ENCODE measurements at places on chromosomes 2 and 18.

- DNase-seq = no peak
Measured at GRCh38 chr2:106664669-106665068, 177.5 kb downstream of the CD8B2 start.

GRCh38 chr2:136112317-136113208 is 5.4 kb downstream of the CXCR4 start:
- DNase-seq = no peak

GRCh38 chr18:45713239-45713638 is 10.7 kb upstream of the SLC14A1 start:
- no peak for DNase-seq

DNA sequence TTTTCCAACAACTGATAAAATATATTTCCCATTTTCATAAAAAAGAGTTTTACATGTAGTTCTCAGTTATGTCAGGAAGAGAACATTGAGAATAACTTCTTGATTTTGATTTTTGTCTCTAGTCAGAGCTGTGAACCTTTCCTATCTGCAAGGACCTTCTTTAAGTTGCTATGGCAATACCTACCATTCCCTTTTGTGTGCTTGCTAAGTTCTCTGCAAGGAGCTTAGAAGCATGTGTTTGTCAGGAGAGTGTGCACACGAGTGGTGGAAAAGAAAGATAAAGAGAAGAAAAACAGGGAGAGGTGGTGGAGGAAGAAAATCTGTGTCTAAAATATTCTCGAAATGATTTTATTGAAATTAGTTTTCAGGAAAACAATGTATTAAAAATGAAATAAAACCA is 140.3 kb upstream of the SLC8A1 start:
- DNase-seq = no peak

- no peak for DNase-seq
Measured at GRCh38 chr2:156088587-156088986, 243.9 kb downstream of the NR4A2 start.

- no peak for DNase-seq
Measured at GRCh38 chr18:54867131-54867530, 38.9 kb downstream of the RAB27B start.

GRCh38 chr2:60439219-60439974 is 114.1 kb downstream of the BCL11A start:
- DNase-seq = peak; percentile 25

DNA sequence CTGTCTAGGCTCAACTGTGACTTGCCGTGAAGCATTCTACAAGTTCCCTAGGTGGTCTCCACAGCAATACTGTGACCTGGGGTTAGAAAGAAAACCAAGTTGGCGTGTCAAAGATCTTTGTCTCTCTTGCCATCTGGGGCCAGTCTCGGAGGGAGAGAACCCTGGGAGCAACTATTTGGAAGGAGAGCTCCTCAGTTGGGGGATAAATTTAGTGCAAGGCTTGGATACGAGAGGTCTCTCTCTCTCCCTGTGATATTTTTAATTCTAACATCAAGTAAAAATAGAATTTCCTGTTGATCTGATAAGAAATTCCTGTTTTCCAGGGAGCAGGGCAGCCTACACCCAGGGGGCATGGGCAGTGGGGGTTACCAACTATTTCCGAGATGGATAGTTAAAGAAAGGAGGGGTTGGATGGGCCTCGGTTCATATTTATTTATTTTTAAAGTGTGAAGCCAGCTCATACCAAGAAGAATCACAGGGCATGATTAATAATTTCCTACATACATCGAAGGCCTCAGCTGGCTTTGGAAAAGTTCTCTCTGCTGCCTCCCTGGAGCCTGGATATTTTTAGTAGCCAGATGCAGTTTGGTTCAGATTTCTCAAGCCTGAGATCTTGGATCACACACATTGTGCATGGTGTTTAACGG is 62.8 kb downstream of the EHD3 start:
- DNase-seq = no peak

GRCh38 chr2:98907385-98907784 is 28.6 kb downstream of the CRACDL start:
- DNase-seq = no peak

GRCh38 chr2:46564350-46564749 is 85.0 kb downstream of the TMEM247 start:
- DNase-seq = no peak

DNA sequence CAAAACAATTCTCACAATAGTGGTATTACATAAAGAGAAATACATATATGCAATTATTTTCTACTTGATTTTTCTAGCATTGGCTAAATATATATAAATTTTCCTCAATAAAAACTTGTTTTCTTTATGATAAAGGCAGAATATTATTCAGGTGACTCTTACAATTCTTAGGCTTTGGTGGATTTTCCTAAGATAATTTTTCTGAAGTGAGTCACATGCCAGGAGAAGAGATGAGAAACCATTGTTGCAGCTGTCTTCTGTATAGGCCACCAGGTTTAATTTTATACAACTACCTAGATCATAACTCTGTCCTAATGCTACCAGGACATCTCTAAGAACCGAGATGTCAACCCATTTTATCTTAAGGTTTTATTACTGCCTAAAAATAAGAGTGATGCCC is 552.4 kb upstream of the CDH2 start:
- no peak for DNase-seq

GRCh38 chr18:26540043-26540628 is 8.2 kb downstream of the KCTD1 start:
- no peak for DNase-seq

DNA sequence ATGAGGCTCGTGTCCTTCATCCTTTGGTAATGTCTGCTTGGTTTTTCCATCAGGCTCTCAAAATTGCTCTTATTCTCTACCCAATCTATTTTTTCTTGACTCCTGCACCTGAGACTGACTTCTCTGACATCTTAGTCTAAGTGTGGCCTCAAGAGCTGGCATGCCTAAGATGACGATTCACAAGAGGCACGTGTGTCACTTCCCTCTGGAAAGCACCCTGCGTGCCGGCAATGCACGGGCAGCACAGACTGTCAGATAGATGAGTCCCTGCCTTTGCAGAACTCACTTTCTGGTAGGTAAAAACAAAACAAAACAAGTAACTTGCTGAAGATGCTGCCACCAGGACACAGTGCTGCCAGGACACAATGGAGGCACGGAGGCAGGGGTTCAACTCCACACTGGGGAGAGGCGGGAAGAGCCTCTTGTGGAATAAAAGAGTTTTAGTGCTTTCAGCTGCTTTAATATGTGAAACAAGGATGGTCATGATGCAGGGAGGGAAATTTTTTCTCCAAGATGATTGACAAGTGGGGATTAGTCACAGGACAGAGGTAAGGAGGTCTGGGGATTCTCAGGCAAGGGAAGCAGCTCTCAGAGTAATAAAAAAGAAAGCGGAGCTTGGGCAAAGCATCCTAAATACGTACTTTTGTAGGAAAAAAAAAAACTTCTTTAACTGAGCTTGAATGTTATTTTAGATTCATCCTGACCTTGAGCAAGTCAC is 27.3 kb downstream of the CYB5A start:
- DNase-seq = no peak

- DNase-seq = no peak
Measured at GRCh38 chr2:120229341-120229740, 6.1 kb upstream of the TMEM185B start.

GRCh38 chr2:70887208-70887549 is 48.5 kb upstream of the ATP6V1B1 start:
- DNase-seq = no peak

DNA sequence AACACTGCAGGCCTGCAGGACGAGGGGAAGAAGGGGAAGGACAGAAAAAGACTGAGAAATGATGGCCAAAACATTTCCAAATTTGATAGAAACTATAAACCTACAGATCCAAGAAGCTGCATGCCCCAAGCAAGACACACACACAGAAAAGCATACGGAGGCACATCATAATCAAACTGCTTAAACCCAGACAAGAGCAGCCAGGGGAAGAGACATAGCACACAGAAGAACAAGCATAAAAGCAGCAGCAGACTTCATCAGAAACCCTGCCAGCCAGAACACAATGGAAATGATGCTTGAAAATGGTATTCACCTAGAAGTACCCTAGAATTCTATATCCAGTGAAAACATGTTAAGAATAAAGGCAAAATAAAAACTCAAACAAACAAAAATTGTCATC is 57.2 kb upstream of the RNU4ATAC start:
- DNase-seq = no peak

DNA sequence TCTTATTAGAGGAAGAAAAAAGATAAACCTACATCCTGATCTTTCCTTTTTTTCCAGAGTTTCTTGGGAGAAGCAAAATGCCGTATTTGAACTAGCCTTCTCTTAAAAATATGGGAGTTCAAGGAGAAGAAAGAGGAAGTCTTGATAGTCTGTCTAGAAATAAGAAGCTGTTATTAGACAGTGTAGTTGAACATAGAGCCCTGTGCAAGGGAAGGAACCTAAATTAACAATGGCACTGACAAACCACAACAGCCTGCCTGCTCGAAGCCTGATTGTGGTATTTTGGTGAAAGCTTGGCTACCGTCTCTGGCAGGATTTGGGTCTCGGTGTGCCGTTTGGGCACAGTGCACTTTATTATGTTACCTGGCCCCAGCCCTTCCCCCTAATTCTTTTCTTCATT is 17.1 kb downstream of the SMARCAL1 start:
- DNase-seq = no peak

DNA sequence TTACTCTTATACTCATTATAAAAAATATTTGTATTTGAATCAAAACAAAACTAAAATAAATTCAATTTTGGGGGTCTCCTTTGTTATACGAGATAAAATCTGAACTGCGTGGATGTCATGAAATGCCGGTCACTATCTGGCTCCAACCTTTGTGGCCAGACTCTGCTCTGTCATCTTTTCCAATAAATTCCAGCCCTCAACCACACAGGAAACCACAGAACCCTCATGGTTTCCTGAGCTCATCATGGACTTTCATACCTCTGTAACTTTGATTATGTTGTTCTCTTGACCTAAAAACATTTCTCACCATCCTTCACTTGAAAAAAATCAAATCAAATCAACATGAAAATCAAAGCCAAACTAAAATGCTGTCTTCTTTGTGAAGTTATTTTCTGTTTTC is 724.7 kb downstream of the METTL4 start:
- DNase-seq = no peak

- DNase-seq = no peak
Measured at GRCh38 chr2:62340994-62341484, 145.1 kb downstream of the B3GNT2 start.

DNA sequence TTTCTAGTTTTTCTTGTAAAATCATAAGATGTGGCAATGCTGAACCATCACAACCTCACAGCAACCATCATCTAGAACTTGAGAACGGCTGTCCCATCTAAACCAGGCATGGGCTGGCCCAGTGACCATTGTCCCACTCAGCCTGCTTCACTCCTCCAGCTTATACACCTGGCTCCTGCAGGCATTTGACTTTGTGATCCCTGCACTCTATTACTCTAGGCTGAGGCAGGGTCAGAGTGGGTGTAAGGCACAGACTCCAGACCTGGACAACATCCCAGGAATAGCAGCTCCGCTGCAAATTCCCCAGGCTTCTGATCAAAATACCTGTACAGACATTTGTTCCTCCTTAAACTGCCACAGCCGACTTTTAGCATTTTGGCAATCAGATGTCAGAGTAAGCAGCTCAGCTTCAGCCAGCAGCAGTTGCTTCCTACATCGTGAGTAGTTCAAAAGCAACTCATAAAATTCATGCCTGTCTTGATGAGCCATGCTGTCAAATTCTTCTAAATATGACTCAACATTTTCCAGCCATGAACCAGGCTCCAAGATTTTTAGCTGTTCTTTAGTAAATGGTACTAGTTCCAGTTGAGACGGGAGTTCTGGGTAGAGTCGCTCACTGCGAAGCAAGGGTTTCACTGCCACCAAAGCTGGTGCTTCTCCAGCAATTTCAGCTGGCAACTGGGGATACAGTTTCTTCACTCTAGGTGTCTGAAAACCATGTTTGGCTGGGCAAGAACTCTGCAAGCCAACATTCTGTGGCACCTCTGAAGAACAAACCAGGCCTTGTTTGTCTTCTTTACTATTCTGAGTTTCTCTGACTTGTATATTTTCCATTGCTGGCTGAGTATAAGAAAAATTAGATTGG is 12.8 kb downstream of the EPG5 start:
- DNase-seq = no peak

DNA sequence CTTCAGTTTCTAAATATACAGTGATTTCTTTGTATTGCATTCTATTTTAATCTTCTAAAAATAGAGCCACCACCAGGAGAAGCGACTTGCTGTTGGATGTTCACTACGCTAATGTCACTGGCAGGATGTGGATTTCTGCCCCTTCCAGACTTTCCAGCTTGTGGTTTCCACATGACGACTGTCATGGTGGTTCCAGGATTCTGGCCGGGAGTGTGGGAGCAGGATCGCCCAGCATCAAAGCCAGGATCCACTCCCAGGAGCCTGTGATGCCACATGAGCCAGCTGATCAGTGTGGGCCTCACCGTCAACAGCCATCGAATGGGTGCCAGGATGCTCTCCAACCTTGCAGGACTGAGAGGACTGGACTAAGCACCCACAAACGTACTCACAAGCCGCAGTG is 148.8 kb downstream of the HDAC4 start:
- no peak for DNase-seq

DNA sequence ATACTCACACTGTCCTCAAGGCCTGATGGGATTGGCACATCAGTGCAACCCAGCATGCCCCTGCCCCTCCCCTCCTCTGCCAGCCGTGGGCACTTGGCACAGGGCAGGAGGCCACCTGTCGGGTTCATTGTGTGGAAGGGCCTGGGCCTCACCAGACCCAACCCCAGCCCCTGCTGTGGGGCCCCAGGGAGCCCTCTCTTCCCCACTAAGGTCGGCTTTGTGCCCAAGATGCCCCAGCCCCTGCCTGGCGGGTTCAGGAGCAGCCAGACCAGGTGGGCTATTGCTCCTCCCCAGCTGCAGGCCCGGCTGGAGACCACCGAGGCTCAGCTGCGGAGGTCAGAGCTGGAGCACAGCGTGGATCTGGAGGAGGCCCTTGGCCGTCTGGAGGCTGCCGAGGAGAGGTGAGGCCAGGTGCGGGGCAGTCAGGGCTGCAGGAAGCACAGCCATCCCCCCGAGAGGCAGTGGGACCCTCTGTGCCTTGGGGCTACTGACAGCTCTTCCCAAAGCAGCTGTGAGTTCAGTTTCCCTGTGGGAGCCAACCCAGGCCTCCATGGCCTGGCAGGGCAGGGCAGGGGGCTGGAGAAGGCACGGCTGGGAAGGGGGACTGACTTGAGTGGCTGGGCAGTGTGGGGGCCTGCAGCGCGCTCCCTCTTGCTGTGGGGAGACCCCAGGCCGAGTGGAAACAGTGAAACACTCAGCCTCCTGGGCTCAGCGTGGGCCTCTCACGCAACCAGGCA is 16.3 kb downstream of the CROCC2 start:
- peak; percentile 0 for DNase-seq

DNA sequence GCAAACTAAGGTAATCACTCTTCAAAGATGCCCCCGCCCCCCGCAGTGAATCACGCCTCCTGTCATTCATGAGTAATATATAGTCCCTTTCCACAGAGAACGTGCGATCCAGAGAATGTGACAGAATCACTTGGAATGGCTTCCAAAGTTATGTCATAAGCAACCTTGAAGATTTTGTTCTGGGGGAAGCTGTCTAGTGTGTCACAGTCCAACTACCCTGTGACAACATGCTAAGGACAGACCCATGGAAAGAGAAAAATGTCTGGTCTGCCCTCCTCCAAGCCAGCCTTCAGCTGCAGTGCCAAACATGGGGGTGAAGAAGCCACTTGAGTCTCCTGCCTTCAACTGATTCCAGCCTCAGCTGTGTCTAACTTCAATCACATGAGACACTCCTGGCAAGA is 259.1 kb downstream of the SS18 start:
- no peak for DNase-seq

All from activated naive CD8-positive, alpha-beta T cell treated with anti-CD3 and anti-CD28 coated beads, Interleukin-2, amount 50 U/mL, for 24 hours (primary cell).